ENCODE measurements at places on chromosomes 7 and 10.

GRCh38 chr7:29149036-29149435 lies 2.7 kb upstream of the CPVL start:
- no peak for DNase-seq

- no peak for DNase-seq
Observed at GRCh38 chr10:128542659-128543058, 416.4 kb upstream of the MKI67 start.

- no peak for DNase-seq
Observed at GRCh38 chr7:150367677-150368095, 936 bp upstream of the REPIN1 start.

DNA sequence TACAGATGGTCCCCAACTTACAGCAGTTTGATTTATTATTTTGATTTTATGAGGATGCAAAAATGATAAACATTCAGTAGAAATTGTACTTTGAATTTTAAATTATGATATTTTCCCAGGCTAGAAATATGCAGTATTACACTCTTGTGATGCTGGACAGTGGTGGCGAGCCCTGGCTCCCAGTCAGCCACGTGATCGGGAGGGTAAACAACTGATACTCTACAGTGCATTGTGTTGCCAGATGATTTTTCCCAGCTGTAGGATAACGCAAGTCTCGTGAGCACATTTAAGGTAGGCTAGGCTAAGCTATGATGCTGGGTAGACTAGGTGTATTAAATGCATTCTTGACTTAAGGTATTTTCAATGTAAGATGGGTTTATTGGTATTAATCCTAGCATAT lies 865.2 kb downstream of the SORCS3 start:
- DNase-seq, result no peak

All from stimulated activated CD8-positive, alpha-beta memory T cell treated with anti-CD3 and anti-CD28 coated beads, Interleukin-15, amount 100 ng/mL, for 24 hours (primary cell).